Memory B cell (primary cell): ENCODE measurements at places on chromosomes 16 and 17.

DNA sequence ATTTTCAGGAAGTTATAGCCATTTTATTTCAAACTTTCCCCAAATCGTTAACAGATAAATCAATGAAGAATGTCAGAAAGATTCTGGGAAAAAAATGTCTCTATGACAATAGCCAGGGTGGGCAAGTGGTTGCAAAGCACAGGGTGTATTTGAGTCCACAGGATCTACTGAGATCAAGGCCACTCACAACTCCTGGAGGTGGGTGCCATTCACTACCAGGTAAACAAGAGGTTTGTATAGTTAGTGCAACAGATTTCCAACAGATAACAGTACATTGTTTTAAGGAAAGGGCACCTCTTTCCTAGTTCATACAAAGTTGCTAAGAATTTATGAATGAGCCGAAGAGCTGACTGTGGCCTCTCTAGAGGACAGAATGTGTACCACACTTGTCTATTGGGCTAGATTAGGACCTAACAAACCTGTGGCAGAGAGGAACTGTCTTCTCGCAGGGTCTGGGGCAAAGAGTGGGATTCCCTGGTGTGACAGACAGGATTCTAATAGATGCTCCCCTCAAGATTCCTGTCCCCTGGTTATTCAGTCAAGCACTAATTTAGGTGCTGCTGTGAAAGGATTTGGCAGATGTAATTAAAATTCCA lies 52.0 kb upstream of the ZNF629 start:
- no peaks in the 10 kb centered on the region for H3K4me1 ChIP-seq
- H3K27me3 ChIP-seq: no peaks in the 10 kb centered on the region
- no peak for DNase-seq

DNA sequence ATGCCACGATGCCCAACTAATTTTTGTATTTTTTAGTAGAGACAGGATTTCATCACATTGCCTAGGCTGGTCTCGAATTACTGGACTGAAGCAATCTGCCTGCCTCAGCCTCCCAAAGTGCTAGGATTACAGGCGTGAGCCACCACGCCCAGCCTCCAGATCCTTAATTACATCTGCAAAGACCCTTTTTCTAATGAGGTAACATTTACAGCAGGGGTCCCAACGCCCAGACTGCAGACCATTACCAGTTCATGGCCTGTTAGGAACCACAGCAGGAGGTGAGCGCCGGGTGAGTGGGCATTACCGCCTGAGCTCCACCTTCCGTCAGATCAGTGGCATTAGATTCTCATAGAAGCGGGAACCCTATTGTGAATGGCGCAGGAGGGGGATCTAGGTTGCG lies 4.0 kb upstream of the RAB11FIP4 start:
- H3K27ac ChIP-seq: no peak overlapping the region
- no peak overlapping the region for H3K4me3 ChIP-seq
- H3K27me3 ChIP-seq: peaks cover 7% of the 10 kb centered on the region

- H3K36me3 ChIP-seq: peaks cover 1% of the 10 kb centered on the region
- peaks cover 40% of the 10 kb centered on the region for H3K27me3 ChIP-seq
- H3K27ac ChIP-seq: no peak overlapping the region
These were observed 726 bp upstream of the SLC13A5 start for GRCh38 chr17:6713918-6714271.

DNA sequence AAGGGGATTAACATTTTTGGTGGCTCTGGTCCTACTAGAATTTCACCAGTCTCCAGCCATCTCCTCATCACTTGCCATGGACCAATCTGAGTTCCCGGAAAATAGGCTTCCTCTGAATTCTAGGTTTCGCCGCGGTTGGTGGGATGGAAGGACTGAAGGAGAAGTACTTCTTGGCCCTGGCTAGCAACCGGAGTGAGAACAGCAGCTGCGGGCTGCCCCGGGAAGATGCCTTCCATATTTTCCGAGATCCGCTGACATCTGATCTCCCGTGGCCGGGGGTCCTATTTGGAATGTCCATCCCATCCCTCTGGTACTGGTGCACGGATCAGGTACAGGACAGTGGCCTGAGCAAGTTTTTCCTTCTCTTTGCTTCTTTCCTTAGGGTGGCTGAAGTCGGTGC lies 45.0 kb downstream of the SLC5A11 start:
- H3K4me3 ChIP-seq: no peak overlapping the region
- H3K27me3 ChIP-seq: peaks cover 6% of the 10 kb centered on the region
- no peaks in the 10 kb centered on the region for H3K36me3 ChIP-seq
- no peak overlapping the region for H3K27ac ChIP-seq
- H3K4me1 ChIP-seq: no peaks in the 10 kb centered on the region

- no peak for DNase-seq
- no peak overlapping the region for H3K4me3 ChIP-seq
- H3K36me3 ChIP-seq: peaks cover 22% of the 10 kb centered on the region
- no peaks in the 10 kb centered on the region for H3K27me3 ChIP-seq
These were observed 14.4 kb downstream of the SDR42E1 start for GRCh38 chr16:81996664-81997509.

- no peaks in the 10 kb centered on the region for H3K36me3 ChIP-seq
- peak overlapping the region; percentile 67 for H3K27ac ChIP-seq
- H3K27me3 ChIP-seq: no peaks in the 10 kb centered on the region
- H3K4me3 ChIP-seq: peak overlapping the region; percentile 75
- DNase-seq: peak; percentile 61
These were observed 3.6 kb downstream of the PIEZO1 start for GRCh38 chr16:88781140-88782077.

GRCh38 chr17:83174362-83175118 lies 95.1 kb downstream of the METRNL start:
- DNase-seq: no peak
- H3K36me3 ChIP-seq: no peaks in the 10 kb centered on the region
- H3K27me3 ChIP-seq: peaks cover 9% of the 10 kb centered on the region
- H3K4me1 ChIP-seq: peaks cover 16% of the 10 kb centered on the region

DNA sequence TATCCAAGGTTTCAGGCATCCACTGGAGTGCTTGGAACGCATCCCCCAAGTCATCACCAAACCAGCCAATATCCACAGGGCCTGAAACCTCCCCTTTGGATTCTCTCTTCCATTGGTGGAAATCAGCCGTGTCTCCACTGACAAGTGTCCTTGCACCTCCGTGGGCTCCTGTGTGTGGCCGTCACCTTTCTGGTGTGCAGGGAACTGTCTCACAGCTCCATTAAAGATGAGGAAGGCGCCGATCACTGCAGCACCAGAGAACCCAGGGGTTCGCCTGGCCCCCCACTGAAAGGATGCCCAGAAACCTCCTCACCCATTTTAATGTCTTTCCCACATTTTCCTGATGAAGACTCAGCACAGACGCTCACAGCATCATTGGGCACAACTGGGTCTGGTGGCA lies 17.8 kb upstream of the METRNL start:
- H3K4me1 ChIP-seq: peaks cover 2% of the 10 kb centered on the region
- H3K36me3 ChIP-seq: no peaks in the 10 kb centered on the region
- H3K4me3 ChIP-seq: no peak overlapping the region

DNA sequence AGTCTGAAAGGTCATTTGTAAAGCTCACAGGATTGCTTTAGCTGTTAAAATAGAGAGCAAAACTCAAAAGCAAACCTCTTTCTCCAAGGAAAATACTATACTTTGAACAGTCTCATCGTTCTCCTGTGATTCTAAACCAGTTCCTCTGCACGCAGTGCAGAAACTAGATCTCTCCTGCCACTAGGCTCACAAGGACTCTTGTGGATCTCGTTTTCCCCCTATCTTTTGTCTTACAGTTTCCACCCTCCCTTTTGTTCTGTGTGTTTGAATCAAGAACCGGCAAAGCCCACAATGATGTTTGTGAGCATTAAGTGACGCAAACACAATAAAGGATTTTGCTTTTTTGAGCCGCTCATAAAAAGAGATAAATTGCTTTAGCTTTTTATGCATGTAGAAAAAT lies 1103.5 kb upstream of the RBFOX1 start:
- no peaks in the 10 kb centered on the region for H3K36me3 ChIP-seq
- no peaks in the 10 kb centered on the region for H3K4me1 ChIP-seq
- H3K27me3 ChIP-seq: no peaks in the 10 kb centered on the region
- no peak for DNase-seq
- H3K27ac ChIP-seq: no peak overlapping the region

DNA sequence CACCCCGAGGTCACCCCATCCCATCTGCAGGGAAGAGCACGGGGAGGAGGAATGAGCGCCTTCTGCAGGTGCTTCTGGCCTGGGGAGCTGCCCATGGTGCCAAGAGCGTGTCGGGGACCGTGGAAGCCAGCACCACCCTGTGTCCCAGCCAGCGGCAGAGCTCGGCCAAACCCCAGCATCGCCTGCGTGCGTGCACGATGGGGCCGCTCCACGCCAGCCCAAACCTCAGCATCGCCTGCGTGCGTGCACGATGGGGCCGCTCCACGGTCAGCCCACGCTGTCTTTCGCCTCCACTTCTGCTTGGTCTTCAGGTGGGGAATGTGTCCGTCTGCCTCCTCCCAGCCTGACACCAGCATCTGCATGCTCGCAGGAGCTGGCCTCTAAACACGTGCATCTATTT lies 13.9 kb downstream of the GALNS start:
- H3K36me3 ChIP-seq: peaks cover 7% of the 10 kb centered on the region
- DNase-seq: no peak
- H3K4me1 ChIP-seq: peaks cover 7% of the 10 kb centered on the region
- no peak overlapping the region for H3K4me3 ChIP-seq
- H3K27ac ChIP-seq: no peak overlapping the region

GRCh38 chr17:42120770-42121769 lies at the start of gene KAT2A:
Gene KAT2A, minus strand, starts transcription at chr17:42121367. Its CDS starts 63 bp downstream, at chr17:42121304.
- peak; percentile 65 for DNase-seq
- H3K27ac ChIP-seq: peak within 1 kb of the TSS; percentile 47
- peaks cover 17% of the 10 kb centered on the region for H3K4me1 ChIP-seq
- peaks cover 17% of the 10 kb centered on the region for H3K36me3 ChIP-seq

GRCh38 chr16:16122264-16122663 lies 101.0 kb downstream of the ABCC6 start:
- no peaks in the 10 kb centered on the region for H3K27me3 ChIP-seq
- no peak for DNase-seq
- no peak overlapping the region for H3K27ac ChIP-seq
- H3K4me3 ChIP-seq: no peak overlapping the region
- H3K36me3 ChIP-seq: peaks cover 64% of the 10 kb centered on the region

- no peak overlapping the region for H3K4me3 ChIP-seq
- peaks cover 16% of the 10 kb centered on the region for H3K27me3 ChIP-seq
- peaks cover 3% of the 10 kb centered on the region for H3K36me3 ChIP-seq
- no peak overlapping the region for H3K27ac ChIP-seq
These were observed 10.6 kb upstream of the HOXB2 start for GRCh38 chr17:48555258-48556228.

DNA sequence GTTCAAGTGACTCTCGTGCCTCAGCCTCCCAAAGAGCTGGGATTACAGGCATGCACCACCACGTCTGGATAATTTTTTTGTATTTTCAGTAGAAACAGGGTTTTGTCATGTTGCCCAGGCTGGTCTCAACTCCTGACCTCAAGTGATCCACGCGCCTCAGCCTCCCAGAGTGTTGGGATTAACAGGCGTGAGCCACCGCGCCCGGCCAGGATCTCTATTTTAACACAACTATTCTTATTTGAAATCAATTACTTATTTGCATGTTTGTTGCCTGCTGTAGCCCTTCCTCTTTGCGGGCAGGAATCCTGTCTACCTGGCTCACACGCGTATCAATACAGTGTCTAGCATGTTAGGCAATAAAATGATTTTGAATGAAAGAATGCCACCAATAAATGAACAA lies 818 bp upstream of the CNEP1R1 start:
- H3K4me3 ChIP-seq: peak overlapping the region; percentile 98
- H3K27me3 ChIP-seq: no peaks in the 10 kb centered on the region
- DNase-seq: no peak
- no peak overlapping the region for H3K27ac ChIP-seq
- H3K36me3 ChIP-seq: no peaks in the 10 kb centered on the region

GRCh38 chr17:2455956-2456355 lies 55.1 kb upstream of the MNT start:
- no peaks in the 10 kb centered on the region for H3K27me3 ChIP-seq
- peaks cover 5% of the 10 kb centered on the region for H3K4me1 ChIP-seq
- H3K4me3 ChIP-seq: no peak overlapping the region
- no peak for DNase-seq
- peaks cover 11% of the 10 kb centered on the region for H3K36me3 ChIP-seq

DNA sequence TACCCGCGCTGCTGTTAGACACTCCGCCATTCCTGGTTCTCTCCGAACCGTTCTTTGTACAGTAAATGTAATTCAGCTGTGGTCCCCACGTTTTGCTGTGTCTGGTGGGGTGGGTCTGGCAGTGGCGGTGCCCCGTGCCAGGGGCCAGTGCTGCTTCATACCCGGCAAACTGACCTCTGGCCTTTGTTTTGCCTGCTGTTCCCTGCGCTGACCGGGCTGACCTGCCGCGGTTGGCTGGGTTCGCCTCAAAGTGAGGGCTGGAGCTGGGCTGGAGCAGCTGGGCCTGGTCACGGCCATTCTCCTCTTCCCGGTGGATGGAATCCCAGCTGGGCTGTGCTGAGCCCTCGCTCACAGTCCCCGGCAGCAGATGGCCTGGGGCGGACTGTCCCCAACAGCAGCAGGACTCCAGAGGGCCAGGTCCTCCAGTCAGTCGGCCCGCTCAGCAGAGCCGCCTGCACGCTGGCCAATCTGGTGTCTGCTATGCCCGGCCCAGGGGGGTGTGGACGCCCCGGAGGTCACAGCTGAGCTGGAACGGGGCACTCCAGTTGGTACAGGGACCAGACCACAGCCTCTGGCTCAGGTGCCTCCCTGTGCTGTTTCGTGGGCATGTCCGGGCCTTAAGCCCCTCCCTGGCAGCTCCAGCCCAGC lies 1.5 kb upstream of the WFIKKN1 start:
- DNase-seq: no peak
- H3K27ac ChIP-seq: no peak overlapping the region
- H3K36me3 ChIP-seq: peaks cover 5% of the 10 kb centered on the region
- no peak overlapping the region for H3K4me3 ChIP-seq
- H3K4me1 ChIP-seq: peaks cover 3% of the 10 kb centered on the region

DNA sequence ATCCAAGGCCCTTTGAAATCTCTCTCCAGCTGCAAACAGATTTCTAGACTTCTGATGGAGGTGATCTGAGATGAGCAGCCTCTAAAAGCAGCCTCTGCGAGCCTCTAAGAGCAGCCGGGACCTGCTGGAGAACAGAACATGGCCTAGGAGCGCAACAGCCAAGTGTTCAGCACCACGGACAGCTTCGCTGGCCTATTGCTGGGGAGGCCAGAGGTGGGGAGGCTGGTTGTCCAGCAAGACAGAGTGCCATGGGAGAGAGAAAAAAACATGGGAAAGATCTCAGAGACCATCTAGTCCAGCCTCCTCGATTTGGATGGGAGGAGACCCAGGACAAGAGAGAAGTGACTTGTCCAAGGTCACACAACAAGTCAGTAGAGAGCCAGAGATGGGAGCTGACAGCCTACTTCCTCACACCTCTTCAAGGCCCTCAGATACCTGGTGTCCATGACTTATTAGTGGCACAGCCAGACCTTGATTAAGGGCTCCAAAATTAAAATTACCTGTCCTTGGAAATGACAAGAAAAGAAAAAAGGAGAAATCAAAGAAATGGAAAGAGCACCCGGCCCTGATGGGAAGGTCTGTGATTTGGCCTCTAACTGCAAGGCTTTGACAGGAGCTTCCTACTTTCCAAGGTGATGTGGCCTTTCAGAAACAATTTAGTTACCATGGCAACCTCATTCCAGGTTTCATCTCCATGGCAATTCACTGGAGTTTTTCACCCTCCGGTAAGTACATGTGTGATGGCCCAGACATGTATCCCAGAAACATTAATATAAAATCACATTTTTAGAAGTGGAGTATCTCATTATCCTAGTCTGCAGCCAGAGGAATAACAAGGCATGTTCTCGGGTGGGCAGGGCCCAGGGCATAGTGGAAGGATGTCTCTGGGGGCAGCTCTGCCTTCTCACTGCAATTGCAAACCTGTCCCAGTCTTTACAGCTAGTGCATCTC lies 14.5 kb downstream of the RPRML start:
- H3K36me3 ChIP-seq: peaks cover 27% of the 10 kb centered on the region
- H3K27me3 ChIP-seq: peaks cover 13% of the 10 kb centered on the region
- H3K4me1 ChIP-seq: peaks cover 2% of the 10 kb centered on the region
- no peak overlapping the region for H3K27ac ChIP-seq

- peaks cover 7% of the 10 kb centered on the region for H3K4me1 ChIP-seq
- no peak overlapping the region for H3K27ac ChIP-seq
- DNase-seq: no peak
- H3K4me3 ChIP-seq: no peak overlapping the region
- H3K36me3 ChIP-seq: peaks cover 14% of the 10 kb centered on the region
These were observed 38.4 kb upstream of the VWA3A start for GRCh38 chr16:22053921-22054341.
